Naive B cell (primary cell): ENCODE measurements at places on chromosomes 3 and 15. TPM values are rescaled to one million over a fixed set of nuclear protein-coding genes. Genes with fewer than 3 reads are reported as not detected.

- DNase-seq, result no peak
Measured at GRCh38 chr15:40290918-40291574, 8.2 kb upstream of the ANKRD63 start.

- DNase-seq, result no peak
Measured at GRCh38 chr3:150825916-150826377, 63.0 kb upstream of the SIAH2 start.

DNA sequence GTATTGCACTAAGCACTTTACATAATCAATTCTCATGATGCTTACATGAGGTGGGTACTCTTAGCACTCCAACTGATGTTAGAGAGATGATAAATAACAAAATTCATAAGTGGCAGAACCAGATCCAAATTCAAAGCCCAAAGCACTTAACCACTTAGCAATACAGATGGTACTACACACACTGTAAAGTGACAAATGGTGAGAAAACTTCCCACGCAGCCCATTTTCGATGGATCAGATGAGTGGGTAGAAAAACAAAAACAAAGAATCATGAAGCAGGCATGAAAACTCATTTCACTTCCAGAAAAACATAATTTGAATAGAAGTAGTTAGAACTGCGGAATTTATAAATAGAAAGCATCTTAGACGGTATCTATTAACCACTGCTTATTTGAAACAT, 66.2 kb downstream of the FRMD4B start:
- DNase-seq, result no peak

DNA sequence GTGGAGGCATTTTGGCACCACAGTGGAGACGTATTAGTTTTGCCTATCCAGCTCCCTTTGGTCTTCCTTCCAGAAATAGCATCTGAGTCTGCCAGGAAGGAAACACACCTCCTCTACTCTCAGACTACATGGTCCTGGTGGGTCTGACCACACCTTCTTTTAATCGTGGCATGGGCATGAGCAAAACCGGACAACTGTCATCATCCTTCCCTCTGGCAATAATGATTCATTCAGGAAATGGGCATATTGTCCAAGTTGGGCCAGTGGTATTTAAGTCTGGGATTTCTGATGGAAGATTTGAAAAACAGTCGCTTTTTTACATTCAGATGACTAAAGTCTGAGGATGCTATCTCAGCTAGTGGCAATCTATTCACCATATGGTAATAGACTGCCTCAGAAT, 601.0 kb upstream of the ADAMTS9 start:
- DNase-seq, result no peak

DNA sequence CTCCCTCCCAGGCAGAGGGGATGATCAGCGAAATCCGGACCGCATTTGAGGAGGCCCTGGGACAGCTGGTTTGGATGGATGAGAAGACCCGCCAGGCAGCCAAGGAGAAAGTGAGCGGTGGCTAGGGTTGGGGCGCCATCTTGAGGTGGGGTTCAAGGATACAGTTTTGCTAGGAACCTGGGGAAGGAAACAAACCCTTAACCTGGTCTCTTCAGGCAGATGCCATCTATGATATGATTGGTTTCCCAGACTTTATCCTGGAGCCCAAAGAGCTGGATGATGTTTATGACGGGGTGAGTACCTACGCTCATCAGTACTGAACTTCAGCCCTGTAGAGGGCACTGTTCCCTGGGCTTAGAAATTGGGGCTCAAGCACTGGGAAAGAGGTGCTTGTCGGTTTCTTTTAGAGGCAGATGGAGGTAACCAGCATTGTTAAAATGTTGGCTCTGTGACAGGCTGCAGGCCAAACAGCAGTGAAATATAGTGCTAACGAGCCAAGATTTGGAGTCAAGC, 9.6 kb upstream of the PSMD2 start:
- peak; percentile 24 for DNase-seq

- DNase-seq, result no peak
Measured at GRCh38 chr3:159899166-159899565, 89.5 kb upstream of the IL12A start.

- no peak for DNase-seq
Measured at GRCh38 chr3:89932882-89933281, 825.5 kb downstream of the EPHA3 start.

DNA sequence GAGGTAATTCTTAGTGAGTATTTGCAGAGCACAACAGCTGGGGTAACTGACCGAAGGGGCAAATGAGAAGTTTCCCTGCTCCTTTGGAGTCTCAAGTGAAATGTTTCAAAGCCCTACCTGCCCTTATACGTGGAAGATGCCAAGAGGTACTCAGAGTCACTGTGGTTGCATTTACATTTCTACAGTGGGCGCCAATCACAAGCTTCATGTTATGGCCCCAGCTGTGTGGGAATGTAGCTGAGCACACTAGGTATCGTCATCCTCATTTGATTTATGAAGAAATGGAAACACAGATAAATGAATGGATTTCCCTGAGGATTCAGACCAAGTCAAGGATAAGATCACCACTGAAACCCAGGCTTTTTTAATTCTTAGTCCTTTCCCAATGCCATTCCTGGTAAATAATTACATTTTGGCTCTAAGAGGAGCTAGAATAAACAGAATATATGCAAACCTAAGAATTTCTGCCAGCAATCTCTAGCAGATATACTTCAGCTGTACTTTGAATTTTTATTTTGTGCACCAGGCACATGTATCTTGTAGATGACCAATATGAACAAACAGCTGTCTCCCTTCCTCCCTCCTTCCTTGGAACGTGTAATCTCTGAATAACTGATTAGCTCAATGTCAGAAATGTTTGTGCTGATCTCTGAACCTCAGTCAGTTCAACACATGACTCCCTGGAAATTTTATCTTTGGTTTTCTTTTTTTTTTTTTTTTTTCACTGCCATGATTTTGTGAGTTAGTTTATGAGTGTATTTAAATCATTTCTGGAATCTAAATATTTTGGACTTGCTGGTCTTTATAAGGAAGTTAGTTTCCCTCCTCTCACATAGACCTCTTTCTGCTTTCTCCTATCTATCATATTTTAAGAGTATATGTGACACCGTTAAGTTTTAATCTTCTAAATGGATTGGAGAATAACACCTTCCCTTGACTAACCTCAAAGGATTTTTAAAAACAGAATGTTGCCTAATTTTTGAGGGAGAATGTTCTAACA, 69.2 kb downstream of the MAP2K5 start:
- no peak for DNase-seq

DNA sequence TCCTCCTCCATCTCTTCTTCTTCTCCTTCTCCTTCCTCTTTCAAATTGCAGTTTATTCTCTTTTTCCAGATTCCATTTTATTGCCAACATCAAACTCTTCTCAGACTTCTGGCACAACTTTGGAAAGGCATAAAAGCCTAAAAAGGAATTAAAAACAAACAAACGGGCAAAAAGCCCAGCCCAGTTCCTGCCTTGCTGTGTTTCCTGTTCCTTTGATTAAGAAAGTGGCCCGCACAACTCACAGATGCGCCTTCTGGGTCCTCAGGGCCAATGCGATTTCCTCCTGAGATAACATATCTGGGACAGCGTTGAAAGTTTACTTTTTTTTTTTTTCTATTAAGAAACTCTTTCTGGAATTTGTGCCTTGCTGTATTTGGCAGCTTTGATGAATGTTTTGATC, 158.7 kb upstream of the UBE3A start:
- no peak for DNase-seq

CHST13 gene
- polyA plus RNA-seq, result not detected

FETUB gene
- polyA plus RNA-seq, result not detected

TRANK1 gene
- 25.1 TPM for polyA plus RNA-seq

DLL4 gene
- polyA plus RNA-seq, result not detected

WNT5A gene
- not detected for polyA plus RNA-seq
